ENCODE measurements at places on chromosomes 4 and X.
A peak's percentile ranks its signal among the peaks of the same experiment; 100 is the strongest.

DNA sequence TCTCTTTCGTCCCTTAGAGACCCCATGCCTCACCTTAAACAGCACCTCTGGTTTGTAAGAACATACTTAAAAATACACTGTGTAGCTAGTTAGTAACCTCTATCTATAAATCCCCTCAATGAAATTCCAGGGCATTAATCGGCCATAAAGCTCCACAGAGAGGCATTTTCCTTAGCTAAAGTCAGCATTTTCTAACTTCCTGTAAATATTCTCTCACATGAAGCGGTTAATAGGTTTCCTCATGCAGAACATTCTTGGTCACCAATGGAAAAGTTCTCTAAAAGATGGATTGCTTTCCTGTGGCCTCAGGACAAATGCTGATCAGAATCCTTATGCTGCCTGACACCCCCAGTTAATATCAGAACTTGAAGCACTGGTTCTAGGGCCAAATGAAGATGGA, 248.6 kb upstream of the BOD1L1 start:
- no peak for DNase-seq

- DNase-seq: no peak
Observed at GRCh38 chr4:164512124-164512523, 241.8 kb upstream of the SMIM31 start.

DNA sequence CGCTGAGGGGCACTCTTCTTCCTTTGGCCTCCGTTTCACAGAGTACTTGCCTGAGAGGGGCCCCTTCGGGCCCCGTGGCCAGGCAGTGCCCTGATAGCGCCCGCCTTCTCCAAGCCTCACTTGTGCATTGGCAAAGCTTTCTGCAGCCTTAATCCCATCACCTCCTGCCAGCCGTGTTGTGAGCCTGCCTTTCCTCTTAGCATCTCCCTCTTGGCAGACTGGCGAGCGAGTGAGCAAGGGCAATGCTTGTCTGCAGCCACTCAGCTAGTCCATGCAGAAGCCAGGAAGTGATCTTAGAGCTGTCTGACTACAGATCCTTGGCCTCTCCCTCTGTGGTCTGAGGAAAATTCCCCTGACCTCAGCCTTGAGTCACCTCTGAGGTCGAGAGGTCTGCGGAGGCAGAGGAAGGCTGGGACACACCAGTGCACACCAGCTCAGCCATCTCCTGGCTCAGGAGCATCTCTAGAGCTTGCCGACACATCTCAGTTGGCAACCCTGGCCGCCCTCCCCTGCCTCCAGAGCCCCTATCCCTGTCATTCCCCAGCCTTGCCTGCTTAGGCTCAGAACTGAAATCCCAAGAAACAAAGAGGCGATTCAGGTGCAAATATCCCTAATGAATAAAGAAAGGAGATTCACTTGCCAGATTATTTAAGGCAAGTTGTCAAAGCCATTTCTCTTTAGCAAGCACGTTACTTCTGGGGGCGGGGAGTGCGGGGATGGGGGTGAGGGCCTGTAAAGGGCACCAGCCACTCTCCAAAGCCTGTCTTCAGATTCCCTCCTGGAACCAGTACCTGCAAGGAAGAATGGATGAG, 143.5 kb upstream of the MAMLD1 start:
- no peak for DNase-seq

- DNase-seq: no peak
Observed at GRCh38 chr4:98778206-98778605, 119.8 kb upstream of the TSPAN5 start.

DNA sequence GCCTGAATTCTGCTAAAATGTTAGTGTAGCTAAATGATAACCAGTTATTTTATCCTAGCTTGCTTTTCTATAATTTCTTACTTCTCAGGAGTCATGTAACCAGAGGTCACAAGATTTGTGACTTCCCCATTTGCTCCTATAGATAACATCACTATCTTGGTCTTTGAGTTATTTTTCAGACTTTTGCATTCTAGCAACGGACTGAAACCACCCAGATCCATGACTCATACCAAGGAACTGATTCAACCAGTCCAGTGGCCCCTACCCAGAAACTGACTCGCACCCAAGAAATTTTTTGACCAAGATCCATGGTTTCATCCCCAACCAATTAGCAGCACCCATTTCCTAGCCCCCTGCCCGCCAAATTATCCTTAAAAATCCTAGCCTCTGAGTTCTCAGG, 50.0 kb downstream of the IQCM start:
- DNase-seq: no peak

DNA sequence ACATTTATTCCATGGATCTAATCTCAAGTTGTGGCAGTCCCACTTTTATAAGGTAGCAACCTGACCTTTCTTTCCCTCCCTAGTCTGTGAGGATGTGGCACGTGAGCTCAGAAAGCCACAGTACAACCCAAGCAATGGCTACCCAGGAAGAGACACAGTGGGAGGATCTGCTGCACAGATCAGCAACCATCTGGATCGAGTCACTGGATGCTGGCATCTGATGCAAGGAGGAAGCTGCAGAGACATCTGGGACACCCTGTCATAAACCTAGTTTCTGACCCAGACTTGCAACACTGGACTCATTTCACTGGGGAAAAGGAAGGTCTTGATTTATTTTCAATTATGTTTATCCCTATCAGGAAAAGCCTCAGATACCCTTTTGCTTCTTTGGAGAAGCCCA, 327.1 kb downstream of the PAPSS1 start:
- no peak for DNase-seq

- DNase-seq: peak; percentile 66
Observed at GRCh38 chrX:1392376-1393068, 609 bp upstream of the SLC25A6 start.

GRCh38 chrX:123923211-123923610, 38.3 kb upstream of the STAG2 start:
- DNase-seq: no peak

- no peak for DNase-seq
Observed at GRCh38 chr4:57442241-57442640, 332.1 kb upstream of the IGFBP7 start.

DNA sequence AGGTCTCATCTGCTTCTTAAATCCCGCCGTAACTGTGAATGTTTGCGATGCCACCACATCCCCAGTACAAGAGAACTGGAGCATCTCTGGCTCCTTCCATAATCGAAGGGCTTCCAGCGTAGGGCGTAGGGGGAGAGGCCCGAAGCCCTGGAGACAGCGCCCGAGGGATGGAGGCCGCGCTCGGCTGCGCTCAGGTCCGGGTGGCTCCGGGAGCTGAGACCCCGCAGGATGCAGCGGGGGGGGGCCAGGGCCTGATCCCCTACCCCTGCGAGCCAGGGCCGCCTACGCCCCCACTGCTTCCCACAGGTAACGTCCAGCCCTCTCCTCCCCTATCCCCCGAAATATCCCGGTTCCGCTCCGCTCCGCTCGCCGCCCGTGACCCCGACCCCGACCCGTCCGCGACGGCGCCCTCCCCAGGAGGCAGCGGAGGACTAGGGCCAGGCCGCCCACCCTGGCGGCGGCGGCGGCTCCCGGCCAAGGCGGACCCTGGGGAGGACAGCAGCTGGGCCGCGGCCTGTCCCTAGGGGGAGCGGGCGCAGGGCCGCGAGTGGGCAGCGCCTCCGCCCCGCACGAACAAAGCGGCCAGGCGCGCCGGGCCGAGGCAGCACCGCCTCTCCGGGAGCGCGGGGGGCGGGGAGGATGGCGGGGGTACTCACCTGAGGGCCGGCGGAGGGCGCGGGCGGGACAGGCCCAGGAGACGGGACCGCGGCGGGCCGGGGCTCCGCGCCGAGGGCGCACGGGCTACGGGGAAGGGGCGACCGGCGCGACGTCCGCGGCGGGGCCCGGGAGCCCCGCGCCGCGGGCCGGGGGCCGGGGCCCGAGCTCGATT, 723 bp downstream of the WDFY3 start:
- DNase-seq: peak; percentile 50

DNA sequence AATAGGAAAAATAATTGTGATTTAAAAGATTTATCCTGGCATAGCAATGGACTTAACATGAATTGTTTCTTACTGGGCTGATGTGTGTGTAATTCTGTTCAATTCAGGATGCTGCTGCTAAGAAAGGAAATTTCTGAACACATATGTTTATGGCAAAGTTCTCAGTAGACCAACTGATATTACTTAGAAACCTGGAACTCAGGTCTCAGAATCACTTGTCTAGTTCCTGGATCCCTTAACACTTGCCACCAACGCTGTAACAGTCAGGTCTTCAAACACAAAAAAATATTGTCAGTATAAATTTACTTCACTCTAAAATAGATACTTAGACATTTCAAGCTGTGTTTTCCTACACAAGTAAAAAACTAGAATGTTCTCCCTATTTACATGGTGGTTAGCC, 5.5 kb downstream of the CASP3 start:
- DNase-seq: no peak

DNA sequence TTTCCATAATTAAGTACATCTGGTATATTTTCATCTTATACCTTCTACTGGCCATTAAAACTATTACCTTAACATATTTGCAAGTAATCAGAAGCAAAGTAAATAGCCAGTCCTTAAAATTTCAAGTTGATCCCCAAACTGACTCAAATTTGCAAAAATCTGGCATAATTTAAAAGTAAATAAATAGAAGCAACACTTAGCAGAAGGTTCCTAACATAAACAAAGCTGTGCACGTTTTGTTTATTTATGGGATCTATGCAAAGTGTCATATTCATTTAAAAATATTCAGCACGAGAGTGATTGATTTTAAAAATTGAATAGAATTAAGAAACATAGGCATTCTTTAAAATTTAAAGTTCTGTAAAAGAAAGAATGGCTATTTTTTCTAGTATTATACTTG, 9.8 kb upstream of the CXXC4 start:
- no peak for DNase-seq

GRCh38 chrX:46626566-46626965, 53.0 kb downstream of the CHST7 start:
- DNase-seq: no peak

DNA sequence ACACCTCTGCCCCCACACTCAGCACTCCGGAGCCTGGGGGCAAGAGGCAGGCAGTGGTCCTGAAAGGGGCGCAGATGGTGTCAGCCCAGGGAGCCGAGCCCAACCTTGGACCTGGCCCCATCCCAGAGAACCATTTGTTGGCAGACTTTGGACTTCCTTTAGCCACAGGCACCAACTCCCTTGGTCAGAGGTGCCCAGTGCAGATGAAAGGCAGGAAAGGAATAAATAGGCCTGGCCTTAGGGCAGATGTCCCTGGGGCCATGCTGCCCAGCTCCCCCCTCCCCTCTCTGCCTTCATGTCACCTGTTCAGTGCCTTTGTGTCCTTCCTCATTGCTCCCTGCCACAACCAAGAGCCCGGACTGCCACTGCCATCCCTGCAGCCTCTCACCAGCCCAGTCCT, 52.8 kb downstream of the SEL1L3 start:
- DNase-seq: no peak

DNA sequence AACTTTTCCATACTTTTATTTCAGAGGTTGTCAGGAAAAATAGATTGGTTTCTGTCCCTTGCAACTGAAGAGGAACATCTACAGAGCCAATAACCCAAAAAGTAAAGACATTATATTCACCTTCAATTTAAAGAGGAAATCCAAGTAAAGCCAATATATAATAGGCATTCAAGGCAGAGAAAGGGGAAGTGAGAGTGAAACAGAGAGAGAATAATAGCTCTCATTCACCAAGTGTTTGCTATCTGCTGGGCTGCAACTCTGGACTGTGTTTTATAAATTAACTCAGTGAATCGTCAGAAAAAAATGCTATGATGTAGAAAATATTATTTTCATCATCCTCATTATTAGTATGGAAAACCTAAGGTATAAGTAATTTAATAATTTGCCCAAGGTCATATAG, 448.5 kb downstream of the TRAM1L1 start:
- DNase-seq: no peak

DNA sequence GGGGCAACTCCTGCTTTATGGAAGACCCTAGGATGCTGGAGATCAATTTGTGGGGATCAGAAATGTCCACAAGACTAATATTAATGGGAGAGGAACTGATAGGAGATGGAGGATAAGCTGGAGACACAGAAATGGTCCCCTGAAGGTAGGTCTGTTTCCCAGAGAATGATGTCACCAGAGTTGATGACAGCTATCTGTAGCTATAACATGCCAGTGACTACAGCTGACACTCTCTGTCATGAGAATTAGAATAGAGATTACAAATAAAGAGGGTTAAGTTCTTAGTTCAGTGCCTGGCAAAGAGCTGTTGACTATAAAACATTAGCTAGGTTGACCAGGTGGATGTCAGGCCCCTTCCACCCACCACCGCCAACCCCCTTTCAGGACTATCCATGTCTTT, 9.3 kb downstream of the BST1 start:
- no peak for DNase-seq

GRCh38 chr4:99617374-99617773, 40.3 kb downstream of the C4orf54 start:
- no peak for DNase-seq

DNA sequence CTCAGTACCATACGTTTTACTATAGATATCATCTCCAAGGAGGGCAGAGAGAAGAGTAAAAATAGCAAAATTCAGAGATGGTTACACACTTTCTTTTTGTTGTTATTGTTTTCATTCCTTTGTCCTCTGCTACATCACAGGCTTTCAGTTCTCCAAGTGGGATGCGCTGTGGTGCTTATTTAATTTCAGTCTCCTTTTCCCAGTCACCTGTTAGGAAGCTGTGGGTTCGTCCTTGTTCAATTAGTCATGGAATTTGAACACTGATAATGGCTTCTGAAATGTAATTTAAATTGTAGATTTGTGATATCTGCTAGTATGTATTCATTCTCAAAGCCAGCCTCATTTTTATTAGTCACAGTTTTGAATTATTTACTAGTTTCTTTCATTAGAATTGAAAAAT, 38.8 kb upstream of the DHRSX start:
- DNase-seq: no peak

DNA sequence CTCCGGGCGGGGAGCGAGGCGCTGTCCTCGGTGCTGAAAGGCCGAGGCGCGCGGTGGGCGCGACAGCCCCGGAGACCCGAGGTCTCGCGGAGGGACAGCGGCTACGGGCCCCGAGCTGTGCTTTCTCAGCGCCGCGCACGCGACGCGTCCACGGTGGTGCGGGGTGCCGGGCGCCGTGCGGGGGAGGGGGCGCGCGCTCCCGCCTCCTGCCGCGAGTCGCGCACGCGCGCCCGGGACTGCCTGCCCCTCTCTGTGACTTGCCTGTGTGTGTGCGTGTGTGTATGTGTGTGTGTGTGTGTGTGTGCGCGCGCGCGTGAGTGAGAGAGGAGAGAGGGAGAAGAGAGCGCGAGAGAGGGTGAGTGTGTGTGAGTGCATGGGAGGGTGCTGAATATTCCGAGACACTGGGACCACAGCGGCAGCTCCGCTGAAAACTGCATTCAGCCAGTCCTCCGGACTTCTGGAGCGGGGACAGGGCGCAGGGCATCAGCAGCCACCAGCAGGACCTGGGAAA, at the start of gene GRIA2:
Gene GRIA2 (plus strand): TSS at position 358 of the 511 bp plus-strand sequence. CDS start 315 bp downstream, outside the sequence.
- DNase-seq: peak; percentile 83

DNA sequence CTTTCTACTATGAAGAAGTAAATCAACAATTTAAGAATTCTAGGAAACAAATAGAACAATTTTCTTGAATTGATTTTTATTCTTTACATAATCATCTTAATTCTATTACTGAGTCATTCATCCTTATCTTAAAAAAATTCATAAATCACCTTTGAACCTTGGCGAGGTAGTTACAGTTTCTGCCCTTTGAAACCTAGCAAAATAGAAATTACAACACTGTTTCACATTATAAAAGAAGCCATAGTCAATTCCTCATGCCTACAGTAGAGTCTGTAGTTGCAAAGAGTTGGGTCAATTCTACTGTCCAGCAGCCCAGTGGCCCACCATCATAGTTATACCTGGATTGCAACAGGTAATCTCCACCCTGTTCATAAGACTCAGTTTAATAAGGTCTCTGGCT, 7.3 kb downstream of the SMIM31 start:
- DNase-seq: no peak

All from head of caudate nucleus (tissue), 42 donors.